ENCODE measurements at places on chromosomes 1 and 21.
A peak's percentile ranks its signal among the peaks of the same experiment; 100 is the strongest.

GRCh38 chr1:218669431-218669830 is 324.3 kb downstream of the TGFB2 start:
- no peak for DNase-seq

DNA sequence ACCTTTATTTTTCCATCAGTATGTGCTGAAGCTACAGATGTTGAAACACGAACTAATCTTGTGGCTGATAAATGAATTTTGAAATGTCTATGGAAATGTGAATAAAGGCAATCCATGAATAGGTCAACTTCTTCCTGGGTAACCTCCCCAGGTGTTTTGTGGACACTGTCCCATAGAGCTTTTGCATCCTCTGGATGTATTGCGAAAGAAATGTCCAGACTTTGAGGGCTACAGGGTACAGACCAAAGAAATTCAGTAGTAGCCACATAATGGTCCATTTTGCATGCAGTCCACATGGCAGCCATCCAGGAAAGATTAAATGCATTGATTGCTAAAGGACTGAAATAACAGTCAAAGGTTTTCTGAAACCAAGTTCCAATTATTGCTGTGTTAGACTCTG is 21.5 kb upstream of the DARS2 start:
- DNase-seq: no peak

DNA sequence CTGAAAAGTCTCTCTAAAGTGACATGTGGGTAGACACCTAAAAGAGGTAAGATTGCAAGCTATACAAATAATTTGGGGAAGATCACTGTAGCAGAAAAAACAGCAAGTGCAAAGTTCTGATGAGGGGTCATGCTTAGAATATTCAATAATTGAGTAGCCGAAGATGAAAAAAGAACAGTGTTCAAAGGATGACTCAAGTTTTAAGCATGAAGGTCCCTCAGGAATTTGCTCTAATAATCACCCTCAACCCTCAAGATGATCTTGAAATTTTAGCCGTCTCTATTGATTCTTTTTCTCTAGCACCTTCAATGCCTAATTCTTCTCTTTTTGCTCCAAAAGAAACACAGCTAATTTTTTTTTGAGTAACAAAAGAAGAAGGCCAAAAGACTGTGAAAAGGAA is 190.6 kb upstream of the ZNHIT6 start:
- no peak for DNase-seq

- DNase-seq: no peak
Observed at GRCh38 chr1:60571811-60572210, 498.2 kb upstream of the C1orf87 start.

- peak; percentile 42 for DNase-seq
Observed at GRCh38 chr1:31239653-31240241, at the start of gene NKAIN1. TSS of gene NKAIN1 (minus strand) at chr1:31239887. CDS start at chr1:31239547, 340 bp downstream.

DNA sequence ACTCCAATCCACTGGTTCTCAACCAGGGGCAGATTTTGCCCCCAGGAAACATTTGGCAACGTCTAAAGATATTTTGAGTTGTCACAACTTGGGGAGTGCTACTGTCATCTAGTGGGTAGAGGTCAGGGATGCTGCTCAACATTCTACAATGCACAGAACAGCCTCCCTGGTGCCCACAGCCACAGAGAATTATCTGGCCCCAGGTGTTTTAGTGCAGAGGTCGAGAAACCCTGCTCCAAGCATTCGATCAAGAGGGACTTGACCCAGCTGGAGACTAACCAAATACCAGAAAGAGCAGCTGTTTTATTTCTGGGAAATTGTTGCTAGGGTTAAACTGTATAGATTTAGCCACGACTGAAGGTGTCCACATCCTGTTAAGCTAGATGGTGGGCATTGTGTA is 19.2 kb downstream of the CD247 start:
- DNase-seq: no peak

GRCh38 chr1:153779781-153780541 is 4.8 kb downstream of the SLC27A3 start:
- no peak for DNase-seq

DNA sequence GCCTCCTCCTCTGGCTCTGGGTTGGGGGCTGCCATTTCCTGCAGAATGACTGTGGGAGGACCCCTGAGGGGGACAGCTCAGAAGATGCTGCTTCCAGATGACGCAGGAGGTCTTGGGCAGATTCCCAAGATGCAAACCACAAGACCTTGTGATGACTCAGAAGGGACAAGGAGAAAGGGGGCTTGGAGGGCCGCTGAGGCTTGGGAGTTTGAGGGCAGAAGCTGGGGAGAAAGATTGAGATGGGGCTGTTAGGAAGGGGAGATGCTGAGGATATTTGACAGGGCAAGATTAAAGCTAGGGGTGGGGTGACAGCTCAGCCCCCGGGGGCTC is 7.5 kb downstream of the PTPRU start:
- DNase-seq: no peak

GRCh38 chr21:25535849-25536248 is 71.4 kb downstream of the MRPL39 start:
- no peak for DNase-seq

GRCh38 chr1:48999321-48999720 is 222.6 kb upstream of the BEND5 start:
- DNase-seq: no peak

- no peak for DNase-seq
Observed at GRCh38 chr1:45535988-45536766, 14.4 kb upstream of the AKR1A1 start.

GRCh38 chr1:205791568-205792180 is 16.4 kb upstream of the RAB29 start:
- DNase-seq: peak; percentile 46

- DNase-seq: no peak
Observed at GRCh38 chr1:59397139-59397858, 100.4 kb downstream of the FGGY start.

DNA sequence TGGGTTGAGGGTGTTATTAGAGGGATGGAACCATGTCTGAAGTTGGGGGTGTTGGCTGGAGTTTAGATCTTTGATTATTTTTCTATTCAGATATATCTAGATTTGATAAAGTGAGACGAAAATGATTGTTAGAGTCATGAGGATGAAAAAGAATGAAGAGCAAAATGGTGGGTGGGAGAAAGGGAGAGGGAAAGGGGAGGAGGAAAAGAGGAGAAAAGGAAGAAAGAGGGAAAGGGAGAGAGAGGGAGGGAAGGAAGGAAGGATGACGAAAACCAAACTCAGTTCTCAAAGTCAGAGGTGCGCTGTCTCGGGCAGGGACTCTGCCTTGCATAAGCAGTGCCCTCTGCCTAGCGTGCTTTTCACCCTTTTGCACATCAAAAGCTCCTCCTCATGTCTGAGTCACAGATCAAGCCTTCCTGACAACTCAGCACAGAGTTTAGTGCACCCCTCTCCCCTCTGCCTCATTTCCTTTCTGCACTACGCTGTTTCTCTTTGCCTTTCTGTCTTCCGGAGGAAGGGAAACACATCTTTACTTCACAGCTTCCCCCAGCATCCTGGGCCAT is 225.8 kb upstream of the PROX1 start:
- peak; percentile 73 for DNase-seq

GRCh38 chr1:231421971-231422797 is at the start of gene EGLN1:
TSS of gene EGLN1 (minus strand) at chr1:231422287. CDS start at chr1:231421888, 399 bp downstream.
- DNase-seq: peak; percentile 83

DNA sequence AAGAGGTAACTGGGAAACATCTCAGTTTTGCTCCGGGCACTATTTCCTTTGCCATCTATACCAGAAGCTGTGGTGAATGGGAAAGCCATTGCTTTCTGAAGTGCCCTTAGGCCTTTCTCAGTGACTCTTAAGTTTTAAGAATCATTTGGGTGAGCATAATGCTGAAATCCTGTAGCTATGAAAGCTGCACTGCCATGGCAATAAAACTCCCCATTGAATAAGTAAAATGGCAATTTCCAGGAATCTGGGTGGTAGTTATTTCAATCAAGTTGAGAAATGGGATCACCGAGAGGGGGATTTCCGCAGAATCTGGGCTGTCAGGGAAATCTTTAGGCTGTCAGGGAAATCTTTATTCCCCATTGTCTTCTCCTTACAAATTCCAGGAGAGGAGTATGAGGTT is 26.8 kb upstream of the MACF1 start:
- no peak for DNase-seq

GRCh38 chr1:151537112-151537511 is 3.0 kb upstream of the TUFT1 start:
- DNase-seq: no peak

DNA sequence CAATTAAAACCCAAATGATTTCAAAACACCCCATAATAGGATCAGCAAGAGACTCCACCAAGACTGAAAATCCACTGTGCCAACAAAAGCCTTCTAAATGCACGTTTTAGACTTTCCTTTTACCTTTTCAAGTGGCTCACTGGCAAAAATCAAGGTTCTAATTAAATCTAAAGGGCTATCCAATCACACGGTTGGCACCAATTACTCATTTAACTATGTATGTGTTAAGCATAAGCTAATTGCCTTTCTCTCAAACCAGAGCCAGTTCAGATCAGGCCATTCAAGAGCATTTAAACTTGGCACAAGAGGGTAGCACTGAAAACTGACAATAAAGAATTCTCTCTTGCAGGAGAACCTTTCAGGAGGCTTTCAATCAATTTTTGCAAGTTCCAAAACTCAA is 139.5 kb downstream of the RGS7 start:
- DNase-seq: no peak

GRCh38 chr1:214341932-214342331 is 61.0 kb downstream of the SMYD2 start:
- DNase-seq: no peak

DNA sequence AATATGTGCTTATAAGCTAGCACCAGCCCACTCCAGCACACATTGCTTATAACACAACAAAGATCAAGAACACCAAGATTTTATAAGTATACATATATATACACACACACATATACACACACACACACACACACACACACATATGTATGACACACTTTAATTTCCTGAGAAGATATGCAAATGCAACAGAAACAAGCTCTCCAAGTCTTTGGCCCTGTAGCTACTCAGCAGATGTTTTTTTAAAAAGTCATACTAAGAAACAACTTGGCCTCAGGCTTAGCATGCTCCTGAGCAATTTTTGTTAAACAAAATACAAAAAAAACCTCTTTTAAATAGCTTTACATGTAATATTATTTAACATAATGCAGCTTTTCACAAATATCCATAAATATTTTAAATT is 11.1 kb downstream of the TNFSF18 start:
- no peak for DNase-seq

DNA sequence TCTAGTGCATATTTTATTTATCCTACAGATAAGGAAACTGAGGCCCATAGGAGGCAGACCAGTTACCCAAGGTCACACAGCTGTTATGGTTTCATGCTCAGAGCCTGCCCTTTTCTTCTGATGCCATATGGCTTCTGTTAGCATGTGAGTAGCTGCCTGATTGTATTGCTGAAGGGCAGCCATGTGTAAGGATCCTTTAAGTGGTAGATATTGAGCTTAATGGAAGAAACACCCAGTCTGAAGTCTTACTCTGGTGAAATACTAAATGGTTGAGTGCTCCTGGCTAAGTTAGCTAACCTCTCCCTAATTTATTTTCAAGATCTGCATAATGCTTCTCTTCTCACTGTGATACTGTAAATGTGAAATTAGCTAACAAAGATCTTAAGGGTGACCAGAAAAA is 30.9 kb downstream of the ADAMTS5 start:
- no peak for DNase-seq

DNA sequence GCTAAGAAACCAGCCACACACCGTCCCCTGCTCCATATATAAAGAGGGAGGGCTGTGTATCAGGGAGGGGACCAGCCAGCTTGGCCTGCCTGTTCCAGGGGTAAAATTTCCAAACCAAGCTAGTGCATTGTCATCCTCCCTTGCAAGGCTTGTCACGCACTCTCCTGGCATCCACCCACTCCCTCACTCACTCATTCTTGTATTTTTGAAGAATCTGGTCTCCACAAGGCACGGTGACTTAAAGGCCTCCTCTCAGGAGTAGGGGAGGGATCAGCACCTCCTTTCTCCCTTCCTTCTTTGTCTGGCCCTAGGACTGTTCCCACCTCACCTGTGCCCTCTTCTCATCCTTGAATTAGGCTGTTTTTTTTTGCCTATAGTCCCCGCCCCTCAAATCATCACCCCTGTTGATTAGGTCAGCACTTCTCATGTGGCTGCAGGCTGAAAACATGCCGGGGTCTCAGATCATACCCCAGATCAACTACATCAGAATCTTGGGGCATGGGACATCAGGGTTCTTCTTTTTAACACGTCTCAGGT is 5.0 kb downstream of the ABCA4 start:
- DNase-seq: no peak

GRCh38 chr1:155169541-155169940 is 3.6 kb downstream of the KRTCAP2 start:
- no peak for DNase-seq

GRCh38 chr1:163596541-163597258 is 274.9 kb downstream of the NUF2 start:
- no peak for DNase-seq

DNA sequence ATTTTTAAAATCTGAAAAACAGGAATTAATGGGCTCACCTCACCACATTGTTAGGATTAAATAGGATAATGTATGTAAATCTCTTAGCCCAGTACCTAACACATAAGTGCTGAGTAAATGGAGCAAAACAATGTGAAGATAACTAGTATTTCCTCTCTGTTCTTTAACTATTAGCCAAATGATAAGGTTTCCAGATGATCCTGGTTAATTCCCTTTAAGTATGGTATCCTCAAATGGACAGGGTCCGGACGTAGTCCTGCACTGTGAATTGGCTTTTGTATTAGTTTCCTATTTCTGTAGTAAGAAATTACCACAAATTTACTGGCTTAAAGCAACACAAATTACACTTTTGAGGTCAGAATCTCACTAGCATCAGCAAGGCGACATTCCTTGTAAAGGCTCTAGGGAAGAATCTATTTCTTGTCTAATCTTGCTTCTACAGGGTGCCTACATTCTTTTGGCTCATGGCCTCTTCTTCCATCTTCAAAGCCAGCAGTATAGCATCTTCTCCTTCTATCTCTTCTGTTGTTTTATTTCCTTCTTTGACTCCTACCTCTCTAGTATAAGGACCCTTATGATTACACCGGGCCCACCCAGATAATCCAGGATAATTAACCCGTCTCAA is 17.1 kb downstream of the SCAF4 start:
- no peak for DNase-seq

DNA sequence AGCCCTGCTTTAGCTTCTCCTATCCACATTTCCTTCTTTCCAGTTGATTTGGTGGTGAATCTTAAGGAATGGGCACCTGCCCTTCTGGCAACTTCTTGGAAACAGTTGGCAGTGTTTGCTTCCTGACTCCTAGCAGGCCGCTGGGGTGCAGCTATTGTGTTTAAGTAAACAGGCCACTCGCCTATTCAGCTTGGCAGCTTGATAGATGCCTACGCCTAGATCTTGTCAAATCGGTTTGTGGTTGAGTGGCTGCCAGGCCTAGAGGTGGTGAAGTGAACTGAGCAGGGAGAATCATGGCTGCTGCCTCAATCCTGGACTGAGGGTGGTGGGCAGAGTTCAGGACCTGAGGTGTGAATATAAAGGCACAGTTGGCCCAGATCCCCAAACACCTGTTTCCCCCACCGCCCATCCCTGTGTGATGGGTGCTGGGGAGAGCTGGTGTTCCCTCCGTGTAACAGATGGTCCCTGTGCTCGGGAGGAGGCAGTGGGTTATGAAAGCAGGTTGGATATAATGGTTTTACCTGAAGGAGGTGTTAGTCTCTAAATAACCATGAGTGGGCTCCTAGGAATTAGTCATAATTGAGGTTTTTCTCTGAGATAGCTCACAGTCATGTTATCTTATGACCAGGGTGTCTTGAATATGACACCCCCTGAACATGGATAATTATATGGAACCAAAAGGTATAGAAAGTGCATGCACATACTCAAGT is 940 bp upstream of the PLA2G2C start:
- peak; percentile 30 for DNase-seq

GRCh38 chr1:9717193-9718005 is 65.9 kb downstream of the PIK3CD start:
- no peak for DNase-seq
